ENCODE measurements at places on chromosomes 2 and 18.

GRCh38 chr2:11572996-11573395, 39.2 kb downstream of the GREB1 start:
- no peak for DNase-seq

DNA sequence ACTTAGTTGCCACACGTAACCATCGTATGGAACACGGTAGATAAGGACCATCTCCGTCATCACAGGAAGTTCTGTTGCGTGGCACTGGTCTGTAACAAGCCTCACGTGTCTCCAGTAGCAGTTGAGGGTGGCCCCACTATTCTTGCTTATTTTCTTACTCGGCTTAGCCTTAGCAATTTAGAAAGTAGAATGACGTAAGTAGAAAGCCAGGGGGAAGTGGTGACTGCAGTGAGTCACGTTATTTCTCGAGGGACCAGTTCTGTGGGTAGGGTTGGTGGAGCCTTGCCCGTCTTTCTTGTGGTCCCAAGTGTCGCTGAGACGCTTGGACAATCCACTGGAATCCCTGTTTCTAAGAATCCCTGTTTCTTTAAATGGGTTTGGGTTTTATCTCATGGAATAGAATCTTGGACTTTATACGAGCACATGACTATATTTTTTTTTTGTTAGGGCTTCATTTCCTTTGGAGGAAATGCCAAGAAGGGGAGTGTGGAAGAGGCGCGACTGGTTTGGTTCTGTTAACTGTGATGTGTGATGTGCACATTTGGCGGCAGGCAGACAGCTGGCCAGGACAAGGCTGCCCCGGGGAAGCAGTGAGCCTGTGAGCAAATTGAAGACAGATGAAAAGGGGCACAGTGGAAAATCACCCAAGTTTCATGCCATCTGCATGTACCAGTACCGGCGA, 96.2 kb downstream of the CABLES1 start:
- DNase-seq = peak; percentile 39

DNA sequence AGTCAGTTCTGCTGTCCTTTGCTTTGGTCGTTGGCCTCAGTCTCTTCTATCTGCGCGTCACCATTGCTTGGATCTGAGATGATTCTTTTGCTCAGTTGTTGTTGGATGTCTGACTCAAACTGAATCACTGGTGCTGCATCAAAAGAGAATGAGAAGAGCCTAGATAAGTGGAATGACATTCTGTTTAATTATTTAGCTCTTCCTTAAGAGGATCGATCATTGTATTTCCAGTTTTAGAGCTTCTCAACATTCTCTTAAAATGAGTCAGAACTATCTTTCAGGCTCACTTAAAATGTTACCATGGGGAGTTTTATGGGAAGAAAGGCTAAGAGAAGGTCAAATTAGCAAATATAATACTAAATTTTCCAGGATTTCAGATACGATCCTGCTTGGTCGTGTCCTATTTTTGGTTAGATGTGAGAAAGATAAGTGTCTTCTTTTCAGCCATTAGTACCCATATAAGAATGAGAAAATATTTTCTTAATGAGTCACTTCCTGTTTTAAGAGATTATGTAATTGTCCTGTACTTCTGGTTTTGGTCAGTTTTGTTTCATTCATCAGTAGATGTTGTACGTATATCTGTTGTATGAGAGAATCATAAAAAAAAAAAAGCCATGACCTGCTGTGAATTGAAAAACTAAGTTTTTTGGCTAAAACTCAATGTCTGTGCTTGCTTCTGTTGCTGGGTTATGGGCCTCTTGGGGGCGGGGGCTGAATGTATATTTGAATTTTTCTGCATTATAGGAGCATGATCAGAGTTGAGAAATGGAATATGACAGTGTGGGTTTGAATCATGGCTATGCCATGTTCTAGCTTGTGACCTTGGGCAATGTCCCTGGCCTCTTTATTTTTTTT, 31.6 kb upstream of the CASP10 start:
- no peak for DNase-seq

DNA sequence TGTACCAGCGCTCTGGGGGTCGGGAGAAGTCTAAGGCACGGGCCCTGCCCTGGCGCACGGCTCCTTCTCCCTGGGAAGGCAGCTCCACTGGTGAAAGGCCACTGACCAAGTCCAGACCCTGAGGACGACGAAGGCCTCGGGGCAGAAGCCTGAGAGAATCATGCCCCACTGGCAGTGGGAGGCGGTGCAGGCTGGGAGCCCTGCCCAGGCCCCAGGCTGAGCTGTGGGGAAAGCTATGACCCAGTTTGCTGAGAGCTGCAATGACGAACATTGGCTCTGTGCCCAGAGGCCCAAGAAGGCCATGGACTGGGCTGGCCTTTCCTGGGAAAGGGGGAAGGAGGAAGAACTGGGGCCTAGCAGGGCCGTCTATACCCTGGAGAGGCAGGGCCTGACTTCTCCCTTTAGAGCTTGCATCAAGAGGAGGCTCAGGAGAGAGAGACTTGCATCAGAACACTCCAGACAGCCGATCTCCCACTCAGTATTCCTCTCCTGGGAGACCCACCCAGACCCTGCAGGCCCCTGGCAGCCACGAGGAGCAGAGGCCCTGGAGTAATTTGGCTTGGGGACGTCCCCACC, 32.9 kb downstream of the HS1BP3 start:
- DNase-seq = no peak

GRCh38 chr2:191030521-191031154, 16.7 kb upstream of the STAT1 start:
- DNase-seq = no peak

DNA sequence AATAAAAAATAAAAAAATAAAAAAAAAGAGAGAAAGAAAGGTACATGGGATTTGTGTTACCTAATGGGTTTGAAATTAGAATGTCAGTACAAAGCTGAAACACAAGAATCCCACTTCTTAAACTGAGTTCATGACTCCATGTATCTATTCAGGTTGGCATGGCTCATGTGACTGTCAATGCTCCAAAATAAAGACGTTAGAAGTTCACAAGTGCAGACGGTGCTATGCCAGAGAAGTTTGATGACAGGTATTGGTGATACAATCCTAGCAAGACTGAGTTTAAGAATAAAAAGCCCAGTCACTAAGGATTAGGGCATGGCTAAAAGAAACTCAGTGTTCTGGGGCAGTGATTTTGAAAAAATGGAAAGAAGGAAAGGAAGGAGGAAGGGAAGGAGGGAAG, 254.3 kb downstream of the XIRP2 start:
- DNase-seq = no peak

GRCh38 chr2:12685145-12685544, 31.6 kb upstream of the TRIB2 start:
- DNase-seq = no peak

DNA sequence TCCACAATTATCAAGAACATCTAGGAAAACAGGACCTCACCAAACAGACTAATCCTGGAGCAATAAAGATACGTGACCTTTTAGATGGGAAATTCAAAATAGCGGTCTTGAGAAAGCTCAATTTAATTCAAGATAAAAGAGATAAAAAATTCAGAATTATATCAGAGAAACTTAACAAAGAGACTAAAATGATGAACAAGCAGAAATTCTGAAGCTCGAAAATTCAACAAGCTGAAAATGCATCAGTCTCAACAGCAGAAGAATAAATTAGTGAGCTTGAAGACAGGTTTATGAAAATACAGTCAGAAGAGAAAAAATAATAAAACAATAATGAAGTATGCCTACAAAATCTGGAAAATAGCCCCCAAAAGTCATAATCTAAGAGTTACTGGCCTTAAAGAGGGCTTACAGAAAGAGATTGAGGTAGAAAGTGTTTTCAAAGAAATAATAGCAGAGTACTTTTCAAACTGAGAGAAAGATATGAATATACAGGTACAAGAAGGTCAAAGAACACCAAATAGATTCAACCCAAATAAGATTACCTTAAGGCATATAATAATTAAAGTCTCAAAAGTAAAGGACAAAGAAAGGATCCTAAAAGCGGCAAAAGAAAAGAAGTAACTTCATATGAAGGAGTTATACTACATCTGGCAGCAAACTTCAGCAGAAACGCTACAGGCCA, 13.2 kb downstream of the ORC4 start:
- DNase-seq = no peak

All from stimulated activated CD4-positive, alpha-beta T cell treated with anti-CD3 and anti-CD28 coated beads, Interleukin-4, amount 100 ng/mL, for 48 hours (primary cell).